Motor neuron (in vitro differentiated cells): ENCODE measurements at places on chromosomes 6 and 20.

- ATAC-seq, result no peak
Measured at GRCh38 chr6:35128496-35128895, 12.6 kb downstream of the TCP11 start.

DNA sequence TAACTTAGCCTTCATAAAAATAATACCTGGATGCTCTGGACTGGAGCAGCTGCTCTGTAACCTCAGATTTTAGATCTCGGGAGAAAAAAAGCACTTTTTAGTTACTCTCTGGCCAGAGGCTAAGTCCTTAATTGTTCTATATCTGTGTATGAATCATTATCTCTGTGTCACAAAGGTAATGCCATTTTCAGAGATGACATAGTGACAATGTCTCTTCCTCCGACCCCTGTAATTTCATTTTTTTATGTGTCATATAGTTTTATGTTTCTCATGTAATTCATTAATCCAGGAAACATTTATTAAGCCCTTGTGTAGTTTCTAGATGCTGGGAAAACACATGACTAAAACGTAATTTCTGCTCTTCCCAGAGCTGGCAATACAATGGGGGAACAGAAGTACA, 55.6 kb downstream of the SENP6 start:
- no peak for ATAC-seq

GRCh38 chr6:170295510-170296422, 4.9 kb upstream of the DLL1 start:
- peak; percentile 56 for ATAC-seq

DNA sequence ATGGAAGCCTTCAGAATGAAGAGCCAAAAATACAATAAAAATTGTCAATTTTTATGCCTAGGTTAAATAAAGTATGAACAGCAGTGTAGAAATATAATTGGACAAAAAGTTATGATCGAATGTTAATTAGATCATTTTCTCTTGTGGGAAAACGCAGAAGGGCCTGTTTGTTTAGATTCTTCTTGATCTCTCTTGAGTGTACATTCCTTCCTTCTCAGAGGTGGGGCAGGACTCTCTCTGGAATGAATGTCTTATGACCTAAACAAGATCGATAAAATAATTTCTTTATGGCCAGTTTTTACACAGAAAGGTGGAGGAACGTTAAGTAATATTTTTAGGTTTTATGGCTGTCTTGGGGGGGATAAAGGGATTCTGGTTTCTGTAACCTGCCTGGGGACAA, 500.1 kb upstream of the MARCKS start:
- ATAC-seq, result no peak

DNA sequence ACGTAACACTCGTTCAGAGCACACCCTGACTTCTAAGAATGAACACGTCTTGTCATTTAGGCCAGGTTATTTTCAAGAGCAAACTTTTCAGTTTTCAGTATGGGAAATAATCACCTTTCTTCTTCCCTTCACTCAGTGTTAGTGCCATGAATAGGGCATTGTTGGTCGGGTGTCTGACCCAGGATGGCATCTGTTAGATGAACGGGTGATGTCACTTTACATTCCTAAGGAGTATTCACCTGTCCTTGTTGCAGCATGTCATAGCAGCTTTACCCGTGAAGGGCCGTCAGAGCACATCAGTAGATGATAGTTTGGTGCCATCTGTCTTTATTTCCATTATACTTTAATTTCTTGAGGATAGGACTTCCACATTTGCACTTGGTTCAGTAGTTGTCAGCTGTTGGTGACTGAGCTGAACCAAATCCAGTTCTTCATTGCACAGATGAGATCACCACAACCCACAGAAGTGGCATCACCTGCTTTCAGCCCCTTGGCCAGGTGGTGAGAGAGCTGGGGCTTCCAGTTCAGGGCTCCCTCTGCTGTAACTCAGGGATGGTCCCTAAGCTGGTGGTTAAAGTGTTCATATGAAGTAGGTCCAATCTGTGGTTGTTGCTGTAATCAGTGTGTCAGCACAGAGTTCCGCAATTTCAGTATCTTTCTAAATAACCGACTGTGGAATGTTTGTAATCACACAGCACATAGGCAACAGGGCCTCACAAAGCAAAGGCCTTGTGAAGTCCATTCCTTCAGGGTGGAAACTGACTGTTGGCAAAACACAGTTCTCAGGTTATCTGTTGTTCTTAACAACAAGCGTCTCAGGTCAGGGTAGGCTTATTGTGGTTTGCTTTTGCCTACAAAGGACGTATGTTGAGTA, 68.2 kb downstream of the FAM120B start:
- no peak for ATAC-seq

GRCh38 chr6:108837236-108837971, 10.8 kb upstream of the ARMC2 start:
- ATAC-seq, result no peak

DNA sequence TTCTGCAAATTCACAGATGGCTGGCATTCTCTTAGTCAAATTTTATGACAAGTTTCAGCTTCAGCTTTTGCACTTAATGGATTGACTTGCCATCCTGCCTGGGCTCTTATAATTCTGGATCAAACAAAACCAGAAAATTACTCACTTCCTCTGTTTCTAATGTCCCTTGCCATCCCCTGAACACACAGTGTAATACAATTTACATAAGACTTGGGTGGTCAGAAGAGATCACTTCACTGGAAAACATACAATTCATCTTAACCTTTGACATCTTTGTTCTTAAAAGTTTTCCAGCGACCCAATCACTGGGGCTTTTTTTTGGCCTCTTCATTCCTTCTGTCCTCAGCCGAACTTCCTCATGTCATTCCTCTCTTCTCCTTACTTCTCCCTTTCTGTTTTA, 199.0 kb downstream of the ARHGAP18 start:
- ATAC-seq, result no peak

DNA sequence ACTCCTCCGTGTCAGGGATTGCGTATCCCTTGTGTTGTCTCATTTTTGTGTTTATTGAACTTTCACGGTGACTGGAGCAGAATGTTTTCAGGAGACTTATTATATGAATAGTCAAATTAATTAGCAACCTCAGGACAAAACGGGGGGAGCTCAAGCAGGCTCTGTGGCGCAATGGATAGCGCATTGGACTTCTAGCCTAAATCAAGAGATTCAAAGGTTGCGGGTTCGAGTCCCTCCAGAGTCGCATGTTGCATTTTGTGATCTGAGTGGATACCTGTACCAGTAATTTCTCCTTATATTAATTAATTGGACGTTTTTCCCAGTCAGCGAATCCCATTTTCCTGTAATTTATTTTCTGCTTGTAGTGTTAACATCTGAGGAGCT, 89.1 kb upstream of the ZNF184 start:
- ATAC-seq, result no peak

- no peak for ATAC-seq
Measured at GRCh38 chr6:29946223-29947076, 4.1 kb downstream of the HLA-A start.

GRCh38 chr20:42747765-42748411, 441.8 kb downstream of the PTPRT start:
- ATAC-seq, result no peak

- peak; percentile 45 for ATAC-seq
Measured at GRCh38 chr6:63441266-63441956, 121.6 kb upstream of the LGSN start.

- no peak for ATAC-seq
Measured at GRCh38 chr6:119483908-119484307, 134.3 kb upstream of the MAN1A1 start.

DNA sequence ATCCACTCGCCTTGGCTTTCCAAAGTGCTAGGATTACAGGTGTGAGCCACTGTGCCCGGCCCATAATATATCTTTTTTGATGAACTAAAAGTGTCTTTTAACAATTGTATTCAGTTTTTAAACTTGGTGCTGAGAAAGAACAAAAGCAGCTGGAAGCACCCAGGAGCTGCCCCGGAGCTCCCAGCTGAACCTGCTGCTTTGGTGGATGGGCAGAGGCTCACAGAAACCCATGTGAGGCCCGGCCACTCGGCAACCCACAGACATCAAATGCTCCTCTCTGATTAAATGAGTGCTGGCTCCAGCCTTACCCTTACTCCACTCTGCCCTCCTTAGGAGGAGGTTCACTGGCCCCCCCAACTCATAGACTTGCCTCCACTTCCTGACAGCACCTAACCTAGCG, 59.4 kb upstream of the FRMD1 start:
- ATAC-seq, result no peak

- no peak for ATAC-seq
Measured at GRCh38 chr6:45726444-45726843, 289.2 kb downstream of the CLIC5 start.

- no peak for ATAC-seq
Measured at GRCh38 chr6:5302220-5302946, 41.1 kb downstream of the FARS2 start.

DNA sequence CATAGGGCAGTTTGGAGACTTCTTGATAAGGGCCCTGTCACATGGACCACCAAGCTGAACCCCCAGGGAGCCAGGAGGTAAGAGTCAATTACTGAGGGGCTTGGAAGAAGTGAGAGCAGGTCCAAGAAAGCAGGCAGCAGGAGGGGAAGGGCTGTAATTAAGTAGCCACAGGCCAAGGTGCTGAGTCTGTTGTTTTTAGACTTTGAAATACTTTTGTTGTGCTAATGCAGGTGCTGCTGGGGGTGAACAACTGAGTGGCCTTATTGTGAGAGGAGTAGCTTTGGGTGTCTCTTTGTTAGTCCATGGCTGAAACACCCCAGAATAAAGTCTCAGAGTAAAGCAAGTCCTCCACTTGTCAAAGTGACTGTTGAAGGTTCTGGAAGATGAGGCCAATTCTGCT, 267.0 kb upstream of the SUPT3H start:
- no peak for ATAC-seq

- no peak for ATAC-seq
Measured at GRCh38 chr20:11993886-11994461, 76.3 kb downstream of the BTBD3 start.

GRCh38 chr20:51543422-51543788, 886 bp upstream of the NFATC2 start:
- ATAC-seq, result no peak

DNA sequence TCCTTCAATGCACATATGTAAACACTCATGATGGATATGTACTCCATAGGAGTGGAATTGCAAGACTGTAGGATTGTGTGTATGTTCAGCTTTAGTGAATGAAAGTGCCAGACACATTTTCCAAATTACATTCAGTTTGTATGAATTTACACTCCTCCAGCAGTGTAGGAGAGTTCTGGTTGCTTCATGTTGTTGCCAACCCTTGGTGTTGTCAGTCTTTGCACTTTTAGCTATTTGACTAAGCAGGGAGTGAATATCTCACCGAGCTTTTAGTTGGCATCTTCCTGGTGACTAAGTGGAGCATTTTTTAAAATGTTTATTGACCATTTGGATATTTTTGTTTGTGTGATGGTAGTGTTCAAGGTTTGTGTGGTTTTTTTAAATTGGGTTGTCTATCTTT, 23.9 kb downstream of the NKX2-4 start:
- no peak for ATAC-seq

DNA sequence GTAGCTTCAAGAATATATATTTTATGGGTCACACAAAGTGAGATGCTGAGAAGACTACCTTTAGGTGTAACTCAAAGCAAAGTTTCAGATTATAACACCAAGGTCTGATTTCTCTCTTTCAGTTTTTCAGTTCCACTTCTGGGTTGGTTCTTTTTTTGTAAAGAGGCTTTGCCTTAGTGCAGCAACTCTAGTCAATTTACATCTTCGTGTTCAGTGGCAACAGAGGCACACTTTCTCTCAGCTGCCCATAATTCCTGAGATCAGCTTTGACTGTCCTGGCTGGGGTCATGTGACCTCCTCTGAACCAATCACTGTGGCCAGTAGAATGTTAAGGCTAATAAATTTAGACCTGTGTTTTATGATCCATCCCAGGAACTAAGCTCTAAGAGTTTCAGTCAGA, 120.2 kb downstream of the TINAG start:
- ATAC-seq, result no peak

DNA sequence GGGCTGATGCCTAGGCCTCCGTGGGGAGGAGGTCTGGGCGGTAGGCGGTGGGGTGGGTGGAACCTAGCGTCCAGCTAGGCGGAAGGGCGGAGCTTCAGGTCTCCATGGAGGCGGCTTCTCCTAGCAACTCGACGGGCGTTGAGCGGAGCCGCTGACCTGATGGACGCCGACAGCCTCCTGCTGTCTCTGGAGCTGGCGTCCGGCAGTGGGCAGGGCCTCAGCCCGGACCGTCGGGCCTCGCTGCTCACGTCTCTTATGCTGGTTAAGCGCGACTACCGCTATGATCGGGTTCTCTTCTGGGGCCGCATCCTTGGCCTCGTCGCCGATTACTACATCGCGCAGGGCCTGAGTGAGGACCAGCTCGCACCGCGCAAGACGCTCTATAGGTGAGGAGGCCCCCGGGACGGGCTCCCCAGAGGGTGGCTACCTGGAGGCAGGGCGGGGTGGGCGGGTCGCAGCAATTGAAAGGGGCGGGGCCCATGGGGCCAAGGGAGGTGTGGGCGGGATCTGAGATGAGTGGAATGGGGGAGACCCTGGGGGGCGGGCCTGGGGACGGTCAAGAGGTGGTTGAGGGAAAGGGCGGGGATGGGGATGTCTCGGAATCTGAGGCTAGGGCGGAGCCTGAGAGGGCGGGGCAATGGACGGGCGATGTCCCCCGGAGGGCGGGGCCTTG, at the start of gene RSPH9:
Gene RSPH9 (plus strand): TSS at position 97 of the 673 bp plus-strand sequence. CDS start 63 bp downstream, at position 160.
- peak; percentile 90 for ATAC-seq

DNA sequence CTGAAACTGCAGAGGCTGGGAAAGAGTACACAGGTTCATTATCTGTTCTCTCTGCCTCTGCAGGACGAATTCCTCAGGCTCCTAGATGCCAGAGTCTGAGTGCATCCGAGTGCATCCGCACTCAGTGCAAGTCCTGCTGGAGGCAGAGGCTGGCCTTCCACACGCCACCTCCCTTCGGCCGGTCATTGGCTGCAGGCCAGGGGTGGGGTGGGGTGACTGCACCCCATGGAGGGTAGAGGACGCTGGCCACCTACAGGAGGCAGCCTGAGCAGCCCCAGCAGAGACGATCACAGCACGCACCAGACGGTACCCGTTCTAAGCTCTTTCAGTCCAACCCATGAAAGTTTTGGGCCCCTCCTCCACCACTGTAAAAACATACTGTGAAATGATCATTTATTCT, 11.7 kb downstream of the SFT2D1 start:
- peak; percentile 83 for ATAC-seq

GRCh38 chr20:38947931-38948362, 14.2 kb upstream of the DHX35 start:
- ATAC-seq, result peak; percentile 81

GRCh38 chr20:6265204-6265904, 142.5 kb upstream of the FERMT1 start:
- ATAC-seq, result no peak

GRCh38 chr6:7916959-7917358, 6.4 kb upstream of the TXNDC5 start:
- no peak for ATAC-seq
